ENCODE measurements at places on chromosomes 2 and 18. TPM values are rescaled to one million over a fixed set of nuclear protein-coding genes. Genes with fewer than 3 reads are reported as not detected.

Gene ANKRD44
- total RNA-seq: 1.0 TPM

Gene TBR1
- total RNA-seq: not detected

Gene PCBP1
- total RNA-seq: 21.5 TPM

Gene CCT4
- 146 TPM for total RNA-seq

Gene LCT
- total RNA-seq: not detected

Gene UGT1A10
- not detected for total RNA-seq

Gene MAL
- total RNA-seq: 4.1 TPM

Gene NAPG
- total RNA-seq: 46.8 TPM

Gene ANKRD30B
- total RNA-seq: not detected

Gene SLC16A14
- total RNA-seq: 7.0 TPM

Gene INO80B
- 14.5 TPM for total RNA-seq

Gene POTEC
- total RNA-seq: not detected

Gene TSGA10
- total RNA-seq: 8.6 TPM

Gene BMP10
- total RNA-seq: not detected

Gene SDC1
- total RNA-seq: 741 TPM

Gene PAIP2B
- total RNA-seq: 3.1 TPM

Gene LONRF2
- total RNA-seq: not detected

Gene CD28
- total RNA-seq: not detected
